ENCODE measurements at places on chromosomes 6 and 20. TPM values are rescaled to one million over a fixed set of nuclear protein-coding genes. Genes with fewer than 3 reads are reported as not detected.

The NOL7 gene
- total RNA-seq = 50.5 TPM

The SIRPB2 gene
- 2.2 TPM for total RNA-seq

The EYS gene
- total RNA-seq = 0.24 TPM

The ERVFRD-1 gene
- total RNA-seq = not detected

The HLA-DQB2 gene
- total RNA-seq = 2.9 TPM
